ENCODE measurements at places on chromosomes 4 and X.

DNA sequence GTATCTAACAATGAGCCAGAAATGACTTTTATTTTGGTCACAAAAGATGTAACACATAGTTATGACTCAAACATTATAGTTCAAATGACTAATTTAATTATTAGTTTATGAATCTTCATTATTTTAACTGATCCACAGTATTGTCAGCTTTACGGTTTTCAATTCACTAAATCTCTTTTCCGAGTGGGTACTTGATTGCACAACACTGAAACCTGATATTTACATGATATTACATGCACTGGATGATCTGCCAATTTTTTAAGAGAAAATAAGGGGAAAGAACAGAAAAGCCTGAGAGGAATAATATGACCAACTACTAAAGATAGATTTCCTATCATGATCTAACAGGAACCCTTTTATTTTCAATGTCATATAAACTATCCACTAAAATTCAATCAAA, 1446.0 kb downstream of the FSTL5 start:
- DNase-seq = no peak

DNA sequence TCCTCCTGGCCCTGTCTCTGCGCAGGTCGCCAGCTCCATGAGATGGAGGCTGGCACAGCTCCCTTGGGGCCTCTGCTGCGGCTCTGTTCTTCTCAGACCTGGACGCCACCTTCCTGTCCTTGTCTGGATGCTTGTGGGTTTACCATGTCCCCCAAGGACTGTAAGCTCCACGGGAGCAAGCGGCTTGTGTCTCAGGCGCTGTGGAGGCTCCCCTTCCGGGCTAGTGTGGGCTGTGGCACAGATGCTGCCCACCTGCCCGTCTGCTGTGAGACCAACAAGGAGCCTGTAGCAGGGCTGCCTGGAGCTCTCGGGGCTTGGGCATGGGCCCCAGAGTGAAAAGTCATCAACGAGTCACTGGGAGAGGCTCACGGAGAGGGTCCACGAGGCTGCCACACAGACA, 25.2 kb downstream of the NAT8L start:
- no peak for DNase-seq

GRCh38 chrX:154352466-154352865, 22.0 kb downstream of the FLNA start:
- DNase-seq = no peak

- DNase-seq = no peak
Measured at GRCh38 chr4:3213106-3213425, 35.9 kb upstream of the MSANTD1 start.

Measured in HCT116 (cell line).